ENCODE measurements at places on chromosomes 7 and 10. TPM values are rescaled to one million over a fixed set of nuclear protein-coding genes. Genes with fewer than 3 reads are reported as not detected.

ZNF853 gene
- polyA plus RNA-seq = 1.5 TPM

C10orf67 gene
- not detected for polyA plus RNA-seq

CD36 gene
- polyA plus RNA-seq = 0.69 TPM

DLG5 gene
- polyA plus RNA-seq = 0.10 TPM

FLNC gene
- not detected for polyA plus RNA-seq

PNLIPRP1 gene
- polyA plus RNA-seq = not detected

RASSF4 gene
- 0.69 TPM for polyA plus RNA-seq

C7orf33 gene
- not detected for polyA plus RNA-seq

GRB10 gene
- polyA plus RNA-seq = 0.11 TPM

PIK3AP1 gene
- polyA plus RNA-seq = 174 TPM

SPDYE8 gene
- polyA plus RNA-seq = 0.19 TPM

SMIM30 gene
- polyA plus RNA-seq = 46.6 TPM

C7orf57 gene
- not detected for polyA plus RNA-seq

PIP gene
- polyA plus RNA-seq = not detected

MYO3A gene
- 0.15 TPM for polyA plus RNA-seq

ZNF425 gene
- polyA plus RNA-seq = 0.95 TPM

LIPF gene
- not detected for polyA plus RNA-seq

ADAMTS14 gene
- polyA plus RNA-seq = not detected

LRRC18 gene
- polyA plus RNA-seq = 0.58 TPM

ADRB1 gene
- polyA plus RNA-seq = not detected
